ENCODE measurements at places on chromosomes 1 and 21.

- no peak for DNase-seq
These were observed 23.5 kb downstream of the UBE2T start for GRCh38 chr1:202317941-202318925.

DNA sequence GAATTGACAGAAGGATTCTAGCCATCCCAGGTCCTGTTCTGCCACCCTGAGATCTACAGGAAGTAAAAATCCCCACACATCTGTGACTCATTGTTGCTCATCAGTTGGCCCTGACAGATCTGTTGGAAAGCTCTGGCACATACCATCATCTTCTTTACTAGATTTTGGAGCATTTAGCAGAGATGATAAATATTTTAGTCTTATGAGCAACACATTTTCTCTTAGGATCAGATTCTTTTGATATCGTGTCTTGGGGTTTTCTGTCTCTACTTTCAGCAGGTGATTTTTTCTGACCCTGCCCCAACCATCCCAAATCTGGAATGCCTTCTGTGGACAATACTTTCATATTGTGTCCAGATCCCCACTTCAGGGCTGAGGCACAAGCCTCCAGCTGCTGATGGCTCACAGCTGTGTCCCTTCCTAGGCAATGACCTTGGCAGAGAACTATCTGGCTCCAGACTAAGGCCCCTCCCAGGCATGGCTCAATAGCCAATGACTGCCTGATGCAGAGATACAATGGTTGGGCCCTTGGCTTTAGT lies 102.8 kb downstream of the GDAP2 start:
- DNase-seq = no peak

DNA sequence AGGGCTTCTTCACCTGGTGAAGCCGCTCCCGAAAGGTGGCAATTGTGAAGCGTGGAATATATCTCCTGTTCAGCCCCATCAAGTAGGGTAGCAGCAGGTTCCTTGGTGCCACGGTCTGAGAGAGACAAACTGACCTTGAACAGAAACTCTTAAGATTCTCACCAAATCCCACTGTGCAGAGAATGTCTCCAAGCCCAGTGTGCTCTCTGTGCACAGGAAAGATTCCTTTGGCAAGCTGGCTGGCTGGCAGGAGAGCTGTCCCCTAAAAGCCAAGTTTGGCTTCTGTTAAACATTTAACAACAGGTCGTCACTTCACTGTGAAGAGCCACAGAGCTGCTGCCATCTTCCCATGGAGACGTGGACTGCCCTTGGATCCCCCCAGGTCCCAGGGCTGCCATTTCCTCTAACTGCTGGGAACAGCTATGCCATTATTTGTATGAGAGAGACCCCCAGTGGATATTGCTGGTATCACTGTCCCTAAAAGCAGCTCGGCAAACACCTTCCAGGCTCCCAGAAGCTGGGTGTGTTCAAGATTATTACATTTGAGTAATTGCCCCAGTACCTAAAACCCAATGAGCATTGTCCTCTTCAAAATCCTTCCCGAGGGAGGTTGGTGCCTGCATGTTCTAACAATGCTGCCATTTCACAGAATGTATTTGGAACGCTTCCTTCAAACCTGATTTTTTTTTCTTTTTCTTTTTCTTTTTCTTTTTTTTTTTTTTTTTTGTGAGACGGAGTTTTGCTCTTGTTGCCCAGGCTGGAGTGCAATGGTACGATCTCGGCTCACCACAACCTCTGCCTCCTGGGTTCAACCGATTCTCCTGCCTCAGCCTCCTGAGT lies 71.8 kb downstream of the CD58 start:
- no peak for DNase-seq

DNA sequence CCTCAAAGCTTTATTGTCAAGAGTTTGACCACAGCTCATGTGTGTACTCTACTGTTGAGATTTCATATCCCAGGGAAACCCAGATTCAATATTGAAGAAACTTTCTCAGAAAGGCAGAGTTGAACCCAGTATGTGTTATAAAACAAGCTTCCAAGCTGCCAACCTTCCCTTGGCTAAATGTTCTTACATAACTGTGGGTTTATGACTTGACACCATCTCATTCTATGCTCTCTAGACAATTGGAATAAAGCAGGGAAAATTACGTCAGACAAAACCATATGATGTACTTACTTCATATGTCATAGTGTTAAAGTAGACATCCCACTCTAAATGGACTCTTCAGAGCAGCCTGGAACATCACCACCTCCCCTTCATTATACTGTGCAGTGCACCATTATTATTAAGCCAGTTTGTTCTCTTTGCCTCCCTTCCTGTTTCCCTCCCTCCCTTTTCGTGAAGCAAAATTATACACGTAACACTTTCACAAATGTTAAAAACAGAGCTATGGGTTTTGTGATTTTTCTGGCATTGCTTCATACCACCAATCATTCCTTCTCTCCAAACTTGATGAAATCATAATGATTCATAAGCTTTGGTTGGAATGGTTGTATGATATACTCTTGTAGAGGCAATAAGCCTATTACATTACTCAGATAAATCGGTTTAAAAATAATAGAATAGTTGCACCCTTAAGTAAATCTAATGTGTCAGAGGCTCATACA lies 507.2 kb downstream of the LTN1 start:
- DNase-seq = no peak

GRCh38 chr1:109914587-109915240 lies 4.1 kb downstream of the CSF1 start:
- DNase-seq = no peak

DNA sequence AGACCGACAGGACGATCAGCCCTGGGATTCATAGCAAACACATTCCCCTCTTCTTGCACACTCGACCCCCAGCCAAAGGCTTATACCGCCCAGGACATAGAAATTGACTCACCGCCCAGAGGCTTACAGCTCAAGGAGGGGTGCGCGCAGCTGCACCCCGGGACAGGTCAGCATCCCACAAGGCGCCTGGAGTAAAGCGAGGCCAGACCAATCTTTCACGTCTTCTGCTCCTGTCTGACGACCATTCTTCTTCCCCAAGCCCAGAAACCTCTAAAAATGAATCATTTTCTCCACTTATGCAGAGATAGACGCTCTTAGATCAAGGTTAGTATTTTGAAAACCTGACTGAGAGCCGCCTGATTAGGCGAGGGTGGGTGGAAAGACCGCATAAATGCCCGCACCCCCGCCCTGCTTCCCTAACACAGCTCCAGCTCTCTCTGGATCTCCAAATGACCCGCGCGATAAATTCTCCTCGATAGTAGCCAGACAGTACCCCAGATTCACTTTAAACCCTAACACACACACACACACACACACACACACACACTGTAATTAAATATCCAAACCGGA lies 1.9 kb upstream of the LHX8 start:
- DNase-seq = no peak

DNA sequence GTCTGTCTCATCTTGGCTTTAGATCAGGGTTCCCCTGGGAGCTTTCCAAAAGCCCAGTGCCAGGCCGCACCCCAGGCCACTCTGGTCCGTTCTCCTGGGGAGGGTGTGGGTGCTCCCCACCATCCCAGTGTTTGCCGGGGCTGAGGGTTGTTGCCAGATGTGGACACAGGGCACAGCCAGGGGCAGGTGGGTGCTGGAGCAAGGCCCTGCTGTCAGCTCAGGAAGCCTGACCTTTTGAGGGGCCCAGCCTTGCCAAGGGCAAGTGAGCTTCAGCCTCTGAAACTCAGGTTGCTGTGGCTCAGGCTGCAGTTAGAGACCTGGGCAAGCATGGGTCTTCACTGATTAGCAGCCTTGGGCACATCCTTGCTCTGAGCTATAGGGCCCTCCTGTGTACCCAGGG lies 22.8 kb upstream of the ZBTB21 start:
- DNase-seq = no peak

GRCh38 chr1:48047116-48047515 lies 49.9 kb upstream of the TRABD2B start:
- no peak for DNase-seq

- DNase-seq = no peak
These were observed 2.8 kb downstream of the DDOST start for GRCh38 chr1:20658166-20658915.

DNA sequence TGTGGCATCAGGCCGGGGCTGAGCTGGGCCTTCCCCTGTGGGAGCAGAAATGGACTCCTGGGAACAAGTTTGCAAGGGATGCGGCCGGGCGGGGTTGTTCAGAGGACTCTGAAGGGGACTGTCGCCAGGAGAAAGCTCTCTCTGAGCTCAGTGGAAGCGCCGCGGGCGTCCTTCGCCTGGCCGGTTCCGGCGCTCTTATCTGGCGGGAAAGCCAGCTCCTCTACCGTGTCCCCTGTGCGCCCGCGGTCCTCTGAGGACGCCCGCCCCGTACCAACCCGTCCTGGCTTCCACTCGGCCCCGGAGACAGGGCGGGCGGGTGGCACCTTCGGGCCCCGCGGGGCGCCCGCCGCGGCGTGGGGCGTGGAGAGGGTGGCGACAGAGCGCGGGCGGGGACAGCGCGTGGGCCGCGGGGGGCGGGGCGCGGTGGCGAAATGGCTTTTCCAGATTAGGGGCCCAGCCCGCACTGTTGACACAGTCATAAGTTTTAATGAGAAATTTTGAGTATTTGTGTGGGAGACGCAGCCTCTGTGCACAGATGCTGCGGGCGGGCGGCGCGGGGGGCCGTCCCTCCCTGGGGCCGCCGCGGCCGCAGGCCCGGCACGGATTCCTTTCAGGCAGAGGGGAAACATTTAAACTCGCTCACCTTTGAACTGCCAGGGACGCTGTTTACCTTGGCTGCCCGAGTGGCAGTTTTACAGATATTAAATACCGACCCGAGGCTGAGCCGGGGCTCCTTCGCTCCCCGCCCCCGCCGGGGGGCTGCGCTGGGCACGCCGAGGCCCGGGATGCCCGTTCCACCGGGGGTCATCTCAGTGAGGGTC lies 70.2 kb downstream of the FOXD2 start:
- no peak for DNase-seq

DNA sequence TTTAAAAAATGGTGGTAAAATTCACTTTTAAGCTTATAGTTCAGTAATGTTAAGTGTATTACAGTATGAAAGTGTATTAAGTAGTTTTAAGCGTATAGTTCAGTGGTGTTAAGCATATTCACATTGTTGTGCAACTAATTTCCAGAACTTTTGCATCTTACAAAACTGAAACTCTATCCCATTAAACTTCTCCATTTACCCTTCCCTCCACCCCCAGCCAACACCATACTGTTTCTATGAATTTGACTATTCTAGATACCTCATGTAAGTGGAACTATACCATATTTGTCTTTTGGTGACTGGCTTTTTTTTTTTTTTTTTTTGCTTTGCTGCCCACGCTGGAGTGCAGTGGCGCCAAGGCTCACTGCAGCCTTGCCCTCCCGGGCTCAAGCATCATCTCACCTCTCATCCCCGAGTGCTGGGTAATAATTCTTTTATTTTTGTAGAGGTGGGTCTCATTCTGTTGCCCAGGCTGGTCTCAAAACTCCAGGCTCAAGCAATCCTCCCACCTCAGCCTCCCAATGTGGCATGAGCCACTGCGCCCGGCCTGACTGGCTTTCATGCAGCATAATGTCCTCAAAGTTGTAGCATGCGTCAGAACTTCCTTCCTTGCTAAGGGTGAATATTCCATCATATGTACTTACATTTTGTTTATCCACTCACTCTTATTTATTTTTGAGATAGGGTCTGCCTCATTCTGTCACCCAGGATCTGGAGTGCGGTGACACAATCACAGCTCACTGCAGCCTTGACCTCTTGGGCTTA lies 45.1 kb upstream of the BMP8B start:
- no peak for DNase-seq

GRCh38 chr1:215104283-215104682 lies 21.7 kb downstream of the KCNK2 start:
- no peak for DNase-seq

GRCh38 chr1:39047374-39048229 lies 21.5 kb downstream of the NDUFS5 start:
- DNase-seq = no peak

DNA sequence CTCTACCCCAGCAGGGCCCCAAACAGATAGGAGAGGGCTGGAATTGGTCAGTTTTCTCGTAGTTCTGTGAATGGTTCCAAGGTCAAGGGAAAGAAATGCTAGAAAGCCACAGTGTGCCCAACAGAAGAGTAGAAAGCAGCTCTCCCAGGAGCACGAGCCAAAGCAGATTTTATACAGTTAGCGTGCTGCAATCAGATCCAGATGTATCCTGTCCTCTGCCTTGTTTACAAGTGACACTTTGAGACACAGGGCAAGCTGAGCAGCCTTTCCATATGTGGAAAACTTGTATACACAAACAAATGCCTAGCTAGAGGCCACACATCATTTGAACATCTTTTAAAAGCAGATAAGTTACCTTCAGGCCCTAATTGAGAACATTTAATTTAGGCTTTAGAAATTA lies 6.5 kb downstream of the VAMP3 start:
- no peak for DNase-seq

- DNase-seq = peak; percentile 50
These were observed 1.0 kb upstream of the ATP2B4 start for GRCh38 chr1:203625628-203626019.

DNA sequence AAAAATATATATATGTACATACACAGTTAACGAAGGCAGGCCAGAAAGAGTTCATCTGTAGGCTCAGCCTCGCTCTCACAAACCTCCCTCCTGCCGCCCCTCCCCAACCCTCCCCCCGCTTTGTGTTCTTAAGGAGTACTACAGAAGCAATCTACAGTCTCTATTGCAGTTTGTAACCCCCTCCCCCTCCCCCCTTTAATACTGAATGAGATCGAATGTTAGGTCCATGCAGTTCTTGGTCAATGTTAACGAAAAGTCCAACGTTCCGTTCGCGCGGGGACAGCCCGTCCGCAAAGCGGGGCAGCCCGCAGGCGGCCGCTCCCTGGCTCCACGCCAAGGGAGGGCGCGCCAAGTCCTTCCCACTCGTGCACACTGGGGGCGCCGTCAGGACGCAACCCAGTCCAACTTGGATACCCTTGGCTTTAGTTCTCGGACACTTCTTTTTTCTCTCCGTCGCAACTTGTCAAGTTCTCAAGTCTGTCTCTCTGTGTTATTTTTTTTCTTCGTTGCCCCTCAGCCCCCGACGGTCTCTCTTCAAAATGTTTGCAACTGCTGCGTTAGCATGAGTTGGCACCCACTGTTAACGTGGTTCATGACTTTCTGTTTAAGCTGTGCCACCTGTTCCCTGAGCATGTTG lies 2.2 kb downstream of the JUN start:
- no peak for DNase-seq

- DNase-seq = no peak
These were observed 2.9 kb downstream of the ABCA4 start for GRCh38 chr1:94118013-94118412.

- DNase-seq = peak; percentile 2
These were observed 1.1 kb downstream of the HUNK start for GRCh38 chr21:31873696-31874599.

DNA sequence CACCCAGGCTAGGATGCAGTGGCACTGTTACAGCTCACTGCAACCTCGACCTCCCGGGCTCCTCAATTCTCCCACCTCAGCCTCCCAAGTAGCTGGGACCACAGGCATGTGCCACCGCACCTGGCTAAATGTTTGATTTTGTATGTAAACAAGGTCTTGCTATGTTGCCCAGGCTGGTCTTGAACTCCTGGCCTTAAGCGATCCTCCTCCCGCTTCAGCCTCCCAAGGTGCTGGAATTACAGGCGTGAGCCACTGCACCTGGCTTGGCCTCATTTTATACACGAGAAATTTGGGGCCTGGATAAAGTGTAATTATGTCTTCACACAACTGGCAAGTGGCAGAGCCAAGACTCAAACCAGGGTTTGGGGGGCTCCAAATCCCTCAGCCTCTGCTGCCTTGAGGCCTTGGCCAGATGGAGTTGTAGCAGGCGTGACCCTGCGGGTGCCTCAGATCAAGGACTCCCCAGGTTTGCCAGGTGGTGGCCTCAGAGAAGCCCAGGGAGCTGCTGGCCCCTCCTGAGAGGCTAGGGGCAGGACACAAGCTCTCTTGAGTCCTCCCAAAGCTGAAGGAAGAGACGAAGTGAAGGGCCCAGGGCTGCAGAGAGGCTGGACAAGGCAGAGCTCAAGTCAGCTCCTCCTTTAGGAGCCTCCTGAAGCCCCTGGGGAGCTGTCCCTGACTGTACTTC lies 61.7 kb downstream of the MDM4 start:
- DNase-seq = no peak

All from activated CD4-positive, CD25-positive, alpha-beta regulatory T cell treated with anti-CD3 and anti-CD28 coated beads, Interleukin-2, amount 50 U/mL, for 16 hours (primary cell).